ENCODE measurements at places on chromosomes 6 and 20.

DNA sequence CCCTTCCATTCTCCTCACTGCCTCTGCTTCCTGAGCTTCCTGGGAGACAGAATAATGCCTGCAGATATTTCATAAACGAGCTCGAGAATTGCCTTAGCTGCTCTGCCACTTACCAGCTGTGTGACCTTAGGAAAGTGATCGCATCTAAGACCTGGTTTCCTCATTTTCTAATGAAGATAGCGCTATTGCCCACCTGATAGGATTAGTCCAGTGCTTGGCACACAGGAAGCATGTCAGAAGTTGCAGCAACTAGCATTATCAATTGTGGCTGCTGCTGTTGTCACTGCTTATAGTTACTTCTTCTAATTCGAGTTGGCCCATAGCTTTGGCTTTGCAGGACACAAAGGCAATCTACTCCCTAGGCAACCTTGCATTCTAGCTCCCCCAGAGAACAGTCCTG lies 305.5 kb upstream of the SGK1 start:
- no peak for DNase-seq

GRCh38 chr6:150894191-150894744 lies 28.8 kb downstream of the MTHFD1L start:
- no peak for DNase-seq

GRCh38 chr6:151095538-151096254 lies 144.1 kb upstream of the AKAP12 start:
- DNase-seq: no peak

DNA sequence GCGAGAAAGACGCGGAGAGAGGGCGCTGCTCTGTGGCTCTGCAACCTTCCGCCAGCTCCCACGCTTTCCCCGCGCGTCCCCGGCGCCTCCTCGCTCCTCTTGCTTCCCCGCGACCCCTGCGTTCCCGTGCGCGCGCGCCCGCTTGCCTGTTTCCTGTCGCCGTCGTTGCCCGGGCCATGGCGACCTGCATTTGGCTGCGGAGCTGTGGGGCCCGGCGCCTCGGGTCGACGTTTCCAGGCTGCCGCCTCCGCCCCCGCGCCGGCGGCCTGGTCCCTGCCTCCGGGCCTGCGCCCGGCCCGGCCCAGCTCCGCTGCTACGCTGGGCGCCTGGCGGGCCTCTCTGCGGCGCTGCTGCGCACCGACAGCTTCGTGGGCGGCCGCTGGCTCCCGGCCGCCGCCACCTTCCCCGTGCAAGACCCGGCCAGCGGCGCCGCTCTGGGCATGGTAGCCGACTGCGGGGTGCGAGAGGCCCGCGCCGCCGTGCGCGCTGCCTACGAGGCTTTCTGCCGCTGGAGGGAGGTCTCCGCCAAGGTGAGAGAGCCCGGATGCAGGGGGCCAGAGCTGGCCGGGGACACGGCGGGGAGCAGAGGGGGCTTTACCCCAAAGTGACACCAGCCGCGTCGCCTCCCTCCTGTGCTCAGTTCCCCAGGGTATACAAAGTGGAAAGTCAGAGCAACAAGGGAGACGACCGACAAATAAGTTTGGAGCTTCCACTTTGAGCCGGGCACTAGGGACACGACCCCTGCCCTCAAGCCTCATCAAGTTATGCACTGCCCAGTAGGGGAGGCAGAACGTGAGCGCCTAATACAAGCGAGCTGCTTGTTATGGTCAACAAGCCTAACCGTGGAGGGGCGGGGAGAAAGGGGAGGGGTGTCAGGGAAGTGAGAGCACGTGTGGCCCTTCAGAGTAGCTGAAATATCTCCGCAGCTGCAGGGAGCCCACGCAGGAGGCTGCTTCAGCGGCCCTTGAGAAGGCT lies at the start of gene ALDH5A1:
Gene ALDH5A1 (plus strand): TSS at position 149 of the 975 bp plus-strand sequence. CDS start 28 bp downstream, at position 177.
- peak; percentile 77 for DNase-seq

DNA sequence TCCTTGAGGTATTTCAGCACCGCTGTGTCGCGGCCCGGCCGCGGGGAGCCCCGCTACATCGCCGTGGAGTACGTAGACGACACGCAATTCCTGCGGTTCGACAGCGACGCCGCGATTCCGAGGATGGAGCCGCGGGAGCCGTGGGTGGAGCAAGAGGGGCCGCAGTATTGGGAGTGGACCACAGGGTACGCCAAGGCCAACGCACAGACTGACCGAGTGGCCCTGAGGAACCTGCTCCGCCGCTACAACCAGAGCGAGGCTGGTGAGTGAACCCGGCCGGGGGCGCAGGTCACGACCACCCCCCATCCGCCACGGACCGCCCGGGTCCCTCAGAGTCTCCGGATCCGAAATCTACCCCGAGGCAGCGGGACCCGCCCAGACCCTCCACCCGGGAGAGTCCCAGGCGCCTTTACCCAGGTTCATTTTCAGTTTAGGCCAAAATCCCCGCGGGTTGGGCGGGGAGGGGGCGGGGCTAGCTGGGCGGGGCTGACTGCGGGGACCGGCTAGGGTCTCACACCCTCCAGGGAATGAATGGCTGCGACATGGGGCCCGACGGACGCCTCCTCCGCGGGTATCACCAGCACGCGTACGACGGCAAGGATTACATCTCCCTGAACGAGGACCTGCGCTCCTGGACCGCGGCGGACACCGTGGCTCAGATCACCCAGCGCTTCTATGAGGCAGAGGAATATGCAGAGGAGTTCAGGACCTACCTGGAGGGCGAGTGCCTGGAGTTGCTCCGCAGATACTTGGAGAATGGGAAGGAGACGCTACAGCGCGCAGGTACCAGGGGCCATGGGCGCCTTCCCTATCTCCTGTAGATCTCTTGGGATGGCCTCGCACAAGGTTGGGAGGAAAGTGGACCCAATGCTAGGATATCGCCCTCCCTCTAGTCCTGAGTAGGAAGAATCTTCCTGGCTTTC lies 693 bp downstream of the HLA-F start:
- peak; percentile 90 for DNase-seq

- DNase-seq: no peak
Measured at GRCh38 chr20:35226126-35226883, at the start of gene MMP24. TSS of gene MMP24 (plus strand) at chr20:35226690. CDS start at chr20:35226739, 49 bp downstream.

DNA sequence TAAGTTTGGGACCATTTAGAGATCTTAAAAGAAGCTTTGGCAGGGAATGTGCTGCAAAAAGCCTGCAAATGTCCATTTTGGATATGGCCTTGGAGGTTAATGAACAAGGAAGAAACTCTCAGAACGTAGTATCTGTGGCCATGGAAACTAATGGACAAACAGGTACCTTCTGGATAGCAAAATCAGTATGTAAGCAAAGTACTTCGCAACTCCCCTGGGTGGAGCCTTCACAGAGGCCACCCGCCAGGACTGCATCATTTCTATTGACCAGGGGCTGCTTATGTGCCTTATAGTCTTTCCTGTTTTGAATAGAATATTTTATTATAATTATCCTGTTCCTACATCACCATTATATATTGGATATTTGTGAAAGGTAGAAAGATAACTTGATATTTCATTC lies 510.8 kb upstream of the SYNCRIP start:
- DNase-seq: no peak

- peak; percentile 12 for DNase-seq
Measured at GRCh38 chr6:79630883-79631692, at the start of gene SH3BGRL2. TSS of gene SH3BGRL2 (plus strand) at chr6:79631329. CDS start at chr6:79631462, 133 bp downstream.

GRCh38 chr6:1503811-1504210 lies 105.9 kb upstream of the FOXC1 start:
- no peak for DNase-seq

- DNase-seq: no peak
Measured at GRCh38 chr20:60316476-60317158, 358.4 kb downstream of the CDH26 start.

DNA sequence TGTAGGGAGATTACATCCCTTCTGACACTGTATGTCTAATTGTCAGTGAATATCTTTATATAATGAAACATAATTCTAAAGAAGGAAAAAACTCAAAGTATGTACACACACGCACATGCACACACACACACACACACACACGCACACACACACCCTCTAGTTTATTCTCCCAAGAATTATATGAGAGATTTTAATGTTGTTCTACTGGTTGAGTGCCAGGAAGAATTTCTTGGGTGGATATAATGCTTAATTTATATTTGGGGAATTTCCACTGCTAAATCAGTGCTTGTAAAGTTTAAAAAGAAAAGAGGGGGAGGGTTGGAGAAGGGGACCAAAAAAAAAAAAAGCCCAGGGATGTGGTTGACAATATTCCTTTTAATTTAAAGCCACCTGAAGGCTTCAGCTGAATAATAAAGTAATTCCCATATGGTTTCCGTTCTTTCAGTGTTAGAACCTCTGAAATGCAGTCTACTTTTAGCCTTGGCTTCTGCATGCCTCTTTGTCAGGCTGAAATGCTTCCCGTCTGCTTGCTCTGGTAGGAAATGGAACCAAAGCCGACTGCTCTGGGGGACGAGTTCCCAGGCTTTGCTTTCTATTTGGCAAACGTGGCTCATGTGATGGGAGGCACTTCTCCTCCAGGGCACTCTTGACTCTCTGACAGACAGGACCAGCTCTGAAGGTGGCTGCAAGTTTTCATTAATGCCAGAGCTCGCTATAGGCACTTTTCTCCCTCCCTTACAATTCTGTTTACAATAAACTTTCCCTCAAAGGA lies 225.4 kb downstream of the PRL start:
- DNase-seq: no peak

DNA sequence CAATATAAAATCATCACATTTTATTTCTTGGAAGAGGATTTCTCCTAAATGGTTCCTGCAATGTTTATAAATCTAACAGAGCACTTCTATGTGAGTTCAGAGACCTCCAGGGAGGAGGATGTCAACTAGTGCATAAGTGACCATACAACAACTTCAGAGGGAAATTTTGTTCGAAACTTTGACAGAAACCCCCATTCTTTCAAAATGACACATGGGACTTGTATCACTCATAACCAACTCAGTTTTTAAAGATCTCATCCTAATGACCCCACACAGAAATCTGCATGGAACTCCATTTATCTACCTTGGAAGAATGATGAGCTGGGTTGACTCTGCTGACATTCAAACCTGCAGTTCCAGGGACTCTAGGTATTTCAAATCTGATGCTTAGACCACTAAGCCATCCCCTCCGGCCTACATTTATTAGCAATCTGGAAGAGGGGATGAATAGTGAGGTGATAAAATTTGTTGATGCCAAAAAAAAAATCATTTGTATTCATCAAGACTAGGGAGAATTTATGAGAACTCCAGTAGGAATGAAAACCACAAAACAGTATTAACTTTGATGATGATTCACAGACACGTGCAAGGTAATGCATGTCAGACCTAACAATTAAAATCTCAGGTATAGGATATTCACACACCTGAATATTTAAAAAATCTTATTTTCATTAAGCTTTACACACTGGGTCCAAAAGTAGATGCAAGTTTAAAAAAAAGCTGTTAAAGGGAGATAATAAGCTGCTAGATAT lies 153.0 kb downstream of the REV3L start:
- no peak for DNase-seq

DNA sequence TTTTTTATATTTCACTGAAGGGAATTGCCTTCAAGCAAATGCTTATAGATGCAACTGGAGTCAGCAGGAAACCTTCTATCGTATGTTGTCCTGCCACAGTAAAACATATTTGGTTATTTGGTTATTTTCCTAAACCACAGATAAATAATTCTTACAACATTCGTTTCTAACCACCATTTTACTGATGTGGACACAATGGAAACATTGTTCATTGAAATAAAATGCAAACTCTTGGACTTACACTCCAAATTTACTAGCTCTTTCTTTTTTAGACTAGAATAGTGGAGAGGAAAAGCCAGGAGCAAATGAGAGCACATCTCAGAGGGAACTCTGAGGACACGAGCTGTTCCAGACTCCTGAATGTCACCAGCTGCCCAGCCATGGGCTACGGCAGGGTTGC lies 114.8 kb downstream of the RPS12 start:
- DNase-seq: no peak

DNA sequence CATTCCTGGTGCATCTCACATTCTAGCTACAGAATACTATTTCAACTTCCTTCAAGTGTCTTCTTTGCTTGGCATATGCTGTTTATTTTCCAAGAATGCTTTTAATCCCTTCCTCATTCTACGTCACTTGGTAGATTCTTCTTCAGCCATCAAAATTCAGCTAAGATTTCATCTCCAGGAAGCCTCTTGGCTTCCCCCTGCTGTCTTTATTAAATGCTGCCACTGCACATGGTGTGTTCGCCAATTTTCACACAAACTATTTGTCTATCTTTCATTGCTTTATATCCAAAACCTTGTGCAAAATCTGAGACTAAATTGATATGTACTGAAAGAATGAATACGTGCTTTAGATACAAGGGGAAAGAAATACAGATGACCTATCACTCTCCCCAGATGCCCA lies 253.0 kb downstream of the RFPL4B start:
- no peak for DNase-seq

DNA sequence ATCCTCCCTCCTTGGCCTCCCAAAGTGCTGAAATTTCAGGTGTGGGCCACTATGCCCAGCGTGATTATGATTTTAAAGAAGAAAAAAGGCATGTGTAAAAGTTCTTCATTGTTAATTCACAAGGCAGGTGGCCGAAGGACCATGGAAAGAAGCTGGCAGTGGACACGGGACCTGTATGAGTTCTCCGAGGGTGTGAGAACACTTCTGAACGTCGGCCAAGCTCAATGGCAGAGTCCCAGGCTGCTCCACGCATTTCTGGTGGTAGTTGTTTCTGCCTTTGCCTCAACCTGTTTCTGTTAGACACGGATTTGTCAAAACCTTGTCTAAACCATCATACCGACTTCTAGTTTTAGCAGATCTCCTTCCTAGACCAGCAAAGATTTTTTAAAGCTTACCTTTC lies 36.6 kb downstream of the IL20RA start:
- no peak for DNase-seq

- DNase-seq: peak; percentile 17
Measured at GRCh38 chr20:63854069-63854765, 7.1 kb upstream of the ABHD16B start.

- no peak for DNase-seq
Measured at GRCh38 chr6:108132863-108133262, 33.0 kb upstream of the NR2E1 start.

DNA sequence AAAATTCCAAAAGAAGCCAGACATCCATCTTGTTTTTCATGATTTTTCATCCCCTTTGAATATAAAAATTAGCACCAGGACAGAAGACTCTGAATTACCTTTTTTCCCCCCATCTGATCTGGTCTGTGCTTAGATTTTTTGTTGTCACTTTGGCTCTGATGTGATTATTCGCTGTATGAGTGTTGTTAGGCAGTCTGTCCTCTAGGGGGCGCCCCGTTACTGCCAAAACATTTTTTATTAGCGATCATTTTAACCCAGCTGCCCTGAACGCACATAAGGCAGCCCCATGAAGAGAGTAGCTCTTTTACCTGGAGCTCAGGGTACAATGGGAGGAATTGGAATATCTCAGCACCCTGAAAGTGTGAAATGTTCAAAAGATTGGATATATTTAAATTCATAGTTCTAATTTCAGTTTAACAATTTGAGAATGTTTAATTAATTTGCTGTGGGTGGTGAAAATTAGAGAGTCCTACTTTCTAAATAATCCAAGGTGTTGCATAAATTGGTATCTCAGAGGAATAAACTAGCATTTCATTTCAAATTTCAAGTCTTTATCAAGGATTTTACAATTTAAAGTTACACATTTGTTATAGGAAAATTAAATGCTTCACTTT lies 60.8 kb downstream of the PRPH2 start:
- peak; percentile 88 for DNase-seq

- no peak for DNase-seq
Measured at GRCh38 chr6:136786658-136787057, 5.6 kb downstream of the MAP3K5 start.

- no peak for DNase-seq
Measured at GRCh38 chr20:23962272-23962671, 26.3 kb downstream of the GGTLC1 start.

- peak; percentile 87 for DNase-seq
Measured at GRCh38 chr6:2859185-2859700, 17.6 kb upstream of the SERPINB1 start.

GRCh38 chr6:169494038-169494437 lies 207.8 kb downstream of the WDR27 start:
- no peak for DNase-seq
